ENCODE measurements at places on chromosomes 4 and X.

DNA sequence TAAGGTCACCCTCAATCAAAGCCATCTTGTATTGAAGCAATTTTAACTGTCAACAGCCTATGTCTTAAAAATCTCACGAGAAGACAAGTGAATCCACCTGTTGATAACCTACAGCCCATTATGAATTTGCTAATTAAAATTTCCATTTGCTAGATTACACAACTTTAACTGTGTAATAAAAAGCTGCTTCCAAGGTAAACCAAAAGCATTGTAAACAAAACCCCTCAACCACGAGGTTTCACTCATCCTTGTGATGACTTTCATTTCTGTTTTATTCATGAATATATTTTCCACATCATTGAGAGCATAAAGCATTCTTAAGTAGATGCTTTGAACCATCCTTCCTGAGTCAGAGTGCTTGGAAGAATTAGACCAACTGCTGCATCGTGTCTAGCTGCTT lies 217.5 kb upstream of the GYPA start:
- DNase-seq, result no peak

DNA sequence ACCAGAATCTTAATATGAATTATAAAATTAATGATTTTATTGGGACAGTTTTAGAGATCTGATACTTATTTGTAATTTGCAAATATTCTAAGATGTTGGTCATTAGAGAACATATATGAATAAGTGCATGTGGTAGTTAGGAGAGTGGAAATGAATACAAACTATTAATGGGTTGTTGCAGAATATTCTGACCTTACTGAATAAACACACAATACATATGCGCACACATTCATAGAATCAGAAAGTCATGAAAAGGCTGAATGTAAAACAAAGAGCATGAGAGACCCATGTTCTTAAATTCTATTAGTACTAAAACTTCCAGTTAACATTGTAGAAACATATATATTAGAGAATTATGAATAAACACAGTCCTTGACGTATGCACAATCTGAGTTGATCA lies 301.7 kb upstream of the TRAM1L1 start:
- no peak for DNase-seq

GRCh38 chr4:69781458-69782418 lies 21.3 kb upstream of the SULT1B1 start:
- no peak for DNase-seq

GRCh38 chr4:81629366-81629765 lies 157.7 kb upstream of the RASGEF1B start:
- no peak for DNase-seq

- no peak for DNase-seq
Measured at GRCh38 chrX:141455103-141455502, 129.4 kb downstream of the SPANXA1 start.

DNA sequence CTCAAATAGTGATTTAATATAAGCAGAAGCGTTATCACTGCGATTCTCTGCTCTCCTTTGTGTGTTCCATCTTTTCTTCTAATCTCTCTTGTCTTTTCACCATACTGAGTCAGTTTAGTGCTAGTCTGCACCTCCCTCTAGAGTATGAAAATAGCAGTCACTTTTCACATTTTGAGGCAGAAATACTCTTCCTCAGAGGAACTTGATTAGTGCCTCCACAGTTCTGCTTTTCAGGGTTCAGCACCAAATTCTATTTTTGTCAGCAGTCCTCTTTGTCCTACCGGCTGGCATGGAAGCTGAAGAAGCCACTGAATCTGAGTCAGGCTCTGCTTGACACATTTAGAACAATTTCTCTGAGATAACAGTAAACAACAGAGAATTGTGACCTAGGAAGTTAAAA lies 49.7 kb upstream of the ANKRD17 start:
- peak; percentile 7 for DNase-seq

DNA sequence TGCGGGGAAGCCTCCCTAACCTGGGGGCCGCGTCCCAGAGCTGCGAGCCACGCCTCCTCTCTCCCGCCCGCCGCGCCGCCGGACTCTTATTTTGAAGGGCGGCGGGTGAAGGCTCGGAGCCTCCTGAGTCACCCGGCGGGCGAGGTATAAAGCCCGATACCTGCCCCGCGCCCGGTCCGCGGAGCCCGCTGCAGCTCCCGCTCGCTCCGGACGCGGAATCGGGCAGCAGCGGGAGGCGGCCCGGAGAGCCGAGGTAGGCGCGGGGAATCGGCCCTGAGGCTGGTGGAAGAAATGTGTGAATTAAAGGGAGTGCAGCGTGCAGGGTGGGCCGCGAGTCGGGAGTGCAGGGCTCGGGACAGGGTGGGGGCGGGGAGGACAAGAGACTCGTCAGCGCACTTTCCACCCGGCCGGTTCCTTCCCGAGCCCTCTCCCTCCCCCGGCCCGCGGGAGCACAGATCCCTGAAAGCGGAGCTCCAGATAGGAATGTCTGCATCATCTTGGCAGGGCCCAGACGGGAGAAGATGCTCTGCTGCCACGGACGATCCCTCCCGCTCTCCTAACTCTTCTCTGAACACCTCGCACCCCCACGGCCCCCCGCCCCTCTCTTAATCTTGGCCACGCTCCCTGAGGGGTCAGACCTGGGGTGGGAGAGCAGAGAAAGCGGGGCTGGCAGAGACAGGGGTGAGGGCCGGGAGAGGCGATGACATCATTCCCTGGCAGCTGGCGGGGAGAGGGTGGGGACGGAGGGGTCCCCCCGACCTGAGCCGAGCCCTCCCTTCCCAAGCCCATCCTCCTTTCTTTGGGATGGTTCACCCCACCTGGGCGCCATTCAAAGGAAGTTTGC lies 177.9 kb downstream of the CBR4 start:
- peak; percentile 84 for DNase-seq

GRCh38 chr4:106318511-106318910 lies 2.2 kb downstream of the AIMP1 start:
- DNase-seq, result no peak

- DNase-seq, result no peak
Measured at GRCh38 chr4:120329386-120329785, 262.7 kb upstream of the MAD2L1 start.

DNA sequence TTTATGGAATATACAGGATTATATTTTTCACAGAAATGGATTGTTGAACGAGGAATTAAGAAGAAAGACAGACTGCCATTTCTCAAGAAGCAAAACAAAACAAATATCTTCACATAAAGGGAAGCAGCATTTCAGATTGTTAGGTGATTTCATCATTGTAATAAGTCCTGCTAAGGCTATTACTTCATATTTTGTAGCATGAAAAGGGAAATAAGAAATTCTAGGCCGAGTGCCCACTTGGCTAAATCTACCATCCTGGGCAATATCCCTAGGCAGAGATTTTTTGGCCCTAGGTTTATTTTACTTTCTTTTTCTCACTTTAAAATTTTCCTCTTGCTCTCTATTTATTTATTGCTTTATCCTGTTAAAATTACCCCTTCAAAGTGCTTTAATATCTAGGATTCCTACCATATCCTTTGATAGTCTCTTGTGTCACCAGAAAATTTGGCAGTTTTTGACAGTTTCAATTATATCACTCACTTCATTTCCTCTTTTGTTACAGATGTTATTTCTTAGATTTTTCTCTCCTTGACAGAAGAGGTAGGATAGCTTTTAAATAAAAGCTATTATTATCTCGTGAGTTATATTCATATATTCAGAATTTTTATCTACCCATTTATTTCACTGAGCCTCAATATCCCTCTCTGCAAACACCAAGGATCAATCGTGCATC lies 142.3 kb downstream of the PDGFC start:
- no peak for DNase-seq

- no peak for DNase-seq
Measured at GRCh38 chr4:150342945-150343344, 239.0 kb upstream of the MAB21L2 start.

DNA sequence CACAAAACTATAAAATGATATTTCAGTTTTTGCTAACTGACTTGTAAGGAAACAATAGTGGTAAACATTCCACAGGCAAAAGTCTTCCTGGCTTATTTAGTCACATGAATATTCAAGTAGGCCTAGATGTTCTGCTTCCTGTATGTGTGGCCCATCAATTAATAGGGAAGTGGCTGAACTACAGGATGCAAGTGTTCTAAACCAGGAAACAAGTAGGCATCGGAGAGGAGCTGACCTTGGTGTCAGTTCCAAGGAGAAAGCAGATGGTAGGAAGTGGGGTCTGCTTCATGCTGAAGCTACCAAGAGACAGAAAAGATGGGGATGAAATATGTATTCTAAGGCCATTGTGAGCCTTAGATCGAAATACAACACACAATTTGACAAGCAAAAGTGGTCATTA lies 149.7 kb downstream of the ANTXR2 start:
- no peak for DNase-seq

DNA sequence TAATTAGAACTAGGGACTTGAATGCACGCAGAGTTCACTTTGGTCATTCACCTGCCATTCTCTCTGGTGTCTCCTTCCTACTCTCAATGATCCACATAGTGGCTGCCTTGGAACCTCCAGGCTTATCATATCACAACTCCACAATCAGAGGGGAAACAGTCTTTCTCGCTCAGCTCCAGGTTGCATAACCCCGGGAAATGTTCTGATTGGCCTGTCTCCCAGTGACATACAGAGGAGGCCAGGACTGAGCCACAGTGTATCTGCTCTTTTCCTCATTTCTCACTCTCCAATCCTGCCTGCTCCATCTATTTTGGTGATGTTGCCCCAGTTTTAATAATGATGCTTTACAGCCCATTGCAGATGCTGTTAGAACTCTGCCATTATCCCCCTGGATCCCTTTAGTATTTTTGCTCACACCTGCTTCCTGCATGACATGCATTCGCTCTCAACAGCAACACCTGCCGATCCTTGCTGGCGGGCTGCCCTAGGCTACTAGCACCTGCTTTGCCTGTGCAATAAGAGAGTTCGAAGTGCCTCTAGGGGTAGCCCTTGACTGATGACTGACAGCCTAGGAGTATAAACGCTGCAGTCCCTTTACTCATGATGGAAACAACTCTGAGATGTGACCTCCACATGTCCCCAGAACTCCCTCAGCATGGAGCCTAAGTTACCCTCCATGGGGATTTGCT lies 211.3 kb upstream of the RPS6KA3 start:
- DNase-seq, result no peak

- DNase-seq, result no peak
Measured at GRCh38 chr4:146981651-146982050, 36.0 kb upstream of the TTC29 start.

- DNase-seq, result no peak
Measured at GRCh38 chrX:8711401-8711800, 20.5 kb downstream of the ANOS1 start.

DNA sequence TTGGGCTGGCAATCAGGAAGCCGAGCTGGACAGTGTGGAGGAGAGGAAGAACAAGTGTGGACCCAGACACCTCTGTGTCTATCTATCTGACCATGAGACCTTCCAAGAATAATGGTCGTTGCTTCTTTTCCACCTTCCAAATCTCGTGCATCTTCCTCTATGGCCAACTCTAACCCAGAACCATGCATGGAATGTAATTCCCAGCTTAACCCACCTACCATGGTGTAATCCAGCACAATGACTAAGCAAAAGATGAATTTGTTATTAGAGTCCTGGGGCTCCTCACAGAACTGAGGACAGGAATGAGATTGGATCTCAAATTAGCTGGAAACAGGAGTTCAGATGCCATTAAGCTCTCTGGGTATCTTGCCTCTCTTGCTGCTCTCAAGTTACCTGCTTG lies 17.4 kb upstream of the TMEM184C start:
- DNase-seq, result peak; percentile 19

GRCh38 chrX:31449965-31450364 lies 378.1 kb upstream of the FTHL17 start:
- no peak for DNase-seq

- peak; percentile 56 for DNase-seq
Measured at GRCh38 chr4:169612871-169613859, 782 bp upstream of the NEK1 start.

DNA sequence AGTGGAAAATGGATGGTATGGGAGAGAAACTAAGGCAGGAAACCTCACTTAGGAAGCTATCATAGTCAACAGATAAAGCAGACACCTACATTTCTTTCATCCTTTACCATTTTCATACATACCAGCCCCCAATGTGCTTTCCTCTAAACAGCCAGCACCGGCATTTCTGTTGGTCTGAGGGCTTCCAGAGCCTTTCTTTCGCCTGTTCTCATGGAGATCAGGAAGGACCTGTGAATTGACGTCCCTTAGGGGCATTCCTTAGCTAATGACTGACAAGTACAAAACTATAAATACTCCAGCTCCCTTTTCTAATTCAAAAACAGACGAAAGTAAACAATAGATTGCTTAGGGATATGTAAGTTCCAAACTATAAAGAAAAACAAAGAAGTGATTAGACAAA lies 215.5 kb upstream of the CNKSR2 start:
- no peak for DNase-seq

DNA sequence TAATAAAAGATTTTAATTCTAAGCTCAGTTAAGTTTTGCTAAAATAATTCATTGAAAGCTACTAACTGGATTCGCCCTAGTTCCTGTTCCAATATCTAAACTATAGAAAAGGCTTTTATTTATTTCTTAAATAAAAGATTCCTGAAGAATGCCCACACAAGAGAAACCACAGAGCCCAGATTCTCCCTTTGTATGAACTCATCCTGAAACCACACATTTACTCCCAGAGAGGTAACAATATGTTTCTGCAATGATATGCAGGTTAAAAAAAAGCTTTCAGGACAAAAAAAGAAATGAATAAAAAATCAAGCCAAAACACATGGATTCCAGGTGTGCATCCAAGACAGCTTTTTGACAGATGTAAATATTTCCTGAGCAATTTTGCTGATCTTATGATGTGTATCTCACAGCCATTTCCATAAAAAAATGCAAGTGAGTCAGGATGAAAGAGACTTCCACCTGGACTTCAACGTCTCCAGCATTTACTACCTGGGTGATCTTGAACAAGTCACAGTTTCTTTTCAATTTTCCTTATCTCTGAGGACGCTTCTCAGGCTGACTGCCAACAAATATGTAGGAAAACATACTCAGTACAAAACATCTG lies 234.4 kb upstream of the FAT1 start:
- no peak for DNase-seq

DNA sequence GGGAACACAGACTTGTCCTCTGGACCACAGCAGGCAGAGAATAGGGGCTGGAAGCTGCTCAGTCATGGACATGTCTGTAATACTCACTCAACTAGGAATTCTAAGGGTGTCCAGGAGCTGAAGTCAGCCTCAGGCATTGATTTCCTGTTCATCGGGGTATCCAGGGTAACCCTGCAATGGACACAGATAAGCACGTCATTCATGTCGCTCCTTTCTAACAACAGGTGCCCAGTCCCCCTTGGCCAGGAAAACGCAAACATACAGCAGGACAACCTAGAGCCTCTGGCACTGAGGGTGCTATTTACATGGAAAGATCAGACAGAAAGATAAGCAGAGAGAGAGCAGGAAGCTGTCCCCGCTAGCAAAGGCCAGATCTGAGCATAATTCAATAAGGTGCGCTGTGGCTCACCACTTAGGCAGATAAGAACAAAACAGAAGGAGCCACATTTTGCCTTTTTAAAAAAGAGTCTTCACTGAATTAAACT lies 21.3 kb downstream of the QDPR start:
- no peak for DNase-seq

GRCh38 chrX:38368774-38369173 lies 16.4 kb downstream of the OTC start:
- no peak for DNase-seq

- peak; percentile 22 for DNase-seq
Measured at GRCh38 chr4:242121-242848, 63.0 kb downstream of the ZNF732 start.

Measured in HTR-8/SVneo (cell line).